Right ventricle myocardium superior (tissue), 1 donor: ENCODE measurements at places on chromosomes 2 and 18.
A peak's percentile ranks its signal among the peaks of the same experiment; 100 is the strongest.

- no peak for DNase-seq
These were observed 66.4 kb downstream of the TRAPPC12 start for GRCh38 chr2:3445891-3446290.

DNA sequence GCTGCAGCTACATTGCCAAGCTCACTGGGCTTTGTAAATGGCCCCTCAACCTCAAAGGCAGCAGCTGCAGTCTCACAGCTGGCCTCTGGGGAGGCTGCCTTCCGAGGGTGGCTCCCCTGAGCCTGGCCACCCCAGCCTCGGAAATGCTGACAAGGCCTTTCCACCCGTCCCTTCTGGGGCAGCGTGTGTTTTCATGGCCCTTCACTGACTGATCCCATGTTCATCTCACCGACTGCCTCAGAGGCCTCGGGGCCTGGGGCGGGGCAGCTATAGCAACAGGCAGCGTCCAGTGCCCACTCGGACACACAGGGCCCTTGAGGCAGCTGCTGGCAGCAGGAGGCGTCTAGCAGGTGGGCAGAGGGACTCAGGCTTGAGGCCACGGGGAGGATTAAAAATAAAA is 149.7 kb downstream of the GLI2 start:
- DNase-seq: peak; percentile 36

DNA sequence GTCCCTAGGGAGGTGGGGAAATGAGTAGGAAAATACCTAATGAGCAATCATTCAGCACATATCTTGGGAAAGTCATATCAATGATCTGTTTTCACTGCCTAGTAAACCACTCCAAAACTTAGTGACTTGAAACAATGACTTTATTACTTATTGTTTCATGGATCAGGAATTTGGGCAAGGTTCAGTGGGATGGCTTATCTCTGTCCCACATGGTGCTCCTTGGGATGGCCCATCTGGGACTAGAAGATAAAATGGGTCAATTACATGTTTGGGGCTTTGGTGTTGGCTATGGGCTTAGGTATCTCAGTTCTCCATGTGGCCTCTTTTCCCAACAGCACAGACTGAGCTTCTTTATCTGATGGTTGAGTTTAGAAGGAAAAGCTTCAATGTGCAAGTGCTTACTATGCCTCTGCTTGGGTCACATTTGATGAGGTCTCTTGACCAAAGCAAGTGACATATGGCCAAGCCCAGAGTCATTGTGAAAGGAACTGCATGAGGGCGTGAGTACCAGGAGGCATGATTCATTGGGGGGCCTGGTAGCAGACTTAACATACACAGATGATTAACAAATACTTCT is 218.1 kb upstream of the TNP1 start:
- no peak for DNase-seq

DNA sequence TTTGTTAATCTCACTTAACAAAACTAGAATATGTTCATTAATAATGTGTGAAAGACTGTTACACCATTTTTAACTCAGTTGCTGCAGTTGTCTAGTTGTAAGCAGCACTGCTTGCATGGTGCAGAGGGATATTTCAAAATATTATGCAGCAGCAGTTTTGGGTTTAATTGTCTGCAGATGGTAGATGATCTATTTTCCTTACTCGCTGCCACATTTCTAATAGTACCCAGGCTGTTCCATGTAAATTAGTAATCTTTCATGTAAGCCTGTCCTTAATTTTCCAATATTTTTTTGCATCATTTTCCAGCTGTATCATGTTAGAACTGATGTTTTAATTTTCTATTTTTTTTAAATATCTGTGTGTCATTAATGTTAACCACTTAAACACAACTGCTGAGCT is 488.1 kb upstream of the RAB12 start:
- no peak for DNase-seq

DNA sequence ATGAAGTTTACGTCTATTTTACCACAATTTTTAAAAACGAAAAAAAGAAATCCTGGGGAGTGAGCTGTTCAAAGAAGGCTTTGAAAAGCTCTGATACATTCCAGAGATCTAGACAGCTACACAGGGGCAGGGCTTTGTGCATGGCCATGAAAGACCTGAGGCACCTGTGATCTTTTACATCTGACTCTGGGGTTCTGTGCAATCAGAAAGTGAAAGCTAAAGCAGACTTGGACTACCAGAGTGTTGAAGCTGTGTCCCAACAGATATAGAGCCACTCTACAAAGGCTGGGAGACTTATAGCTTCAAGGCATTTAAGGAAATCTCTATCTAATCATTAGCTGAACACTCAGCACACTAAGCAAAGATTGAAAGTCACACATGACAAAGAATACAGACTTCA is 34.1 kb downstream of the PARD6G start:
- DNase-seq: no peak

DNA sequence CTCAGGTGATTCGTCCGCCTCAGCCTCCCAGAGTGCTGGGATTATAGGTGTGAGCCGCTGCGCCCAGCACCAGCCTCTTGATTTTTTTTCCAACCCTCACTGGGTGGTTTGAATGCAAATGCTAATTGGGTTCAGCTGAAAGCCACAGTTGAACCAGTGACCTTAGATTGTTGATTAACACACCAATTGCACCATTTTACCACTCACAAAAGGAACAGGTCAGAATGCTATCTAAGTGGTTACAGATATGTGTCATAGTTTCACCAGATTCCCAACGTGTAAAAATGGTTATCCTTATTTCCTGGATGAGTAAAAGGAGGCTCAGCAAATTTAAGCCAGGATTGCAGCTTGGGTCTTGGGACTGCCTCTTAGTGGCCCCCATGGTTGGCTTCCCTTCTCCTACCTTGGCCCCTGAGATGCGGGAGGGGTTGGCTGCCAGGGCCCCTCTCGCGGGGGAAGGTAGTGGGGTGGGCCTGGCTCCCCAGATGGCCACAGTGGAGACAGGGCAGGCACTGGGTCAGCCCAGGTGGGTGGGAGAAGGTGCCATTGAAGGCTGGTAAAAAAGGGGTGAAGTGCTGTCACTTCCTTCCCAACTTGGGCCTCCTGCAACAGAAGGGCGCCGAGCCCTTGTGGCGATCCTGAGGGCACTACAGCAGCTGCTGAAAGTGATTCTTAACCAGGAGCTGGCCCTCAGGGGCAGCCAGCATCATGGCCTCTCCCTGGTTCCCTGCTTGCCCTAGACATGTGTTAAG is 164.9 kb upstream of the HAAO start:
- DNase-seq: no peak

- DNase-seq: no peak
These were observed 107.2 kb downstream of the COL6A3 start for GRCh38 chr2:237306787-237307170.

- no peak for DNase-seq
These were observed 248.8 kb downstream of the ACKR3 start for GRCh38 chr2:236818281-236819045.

DNA sequence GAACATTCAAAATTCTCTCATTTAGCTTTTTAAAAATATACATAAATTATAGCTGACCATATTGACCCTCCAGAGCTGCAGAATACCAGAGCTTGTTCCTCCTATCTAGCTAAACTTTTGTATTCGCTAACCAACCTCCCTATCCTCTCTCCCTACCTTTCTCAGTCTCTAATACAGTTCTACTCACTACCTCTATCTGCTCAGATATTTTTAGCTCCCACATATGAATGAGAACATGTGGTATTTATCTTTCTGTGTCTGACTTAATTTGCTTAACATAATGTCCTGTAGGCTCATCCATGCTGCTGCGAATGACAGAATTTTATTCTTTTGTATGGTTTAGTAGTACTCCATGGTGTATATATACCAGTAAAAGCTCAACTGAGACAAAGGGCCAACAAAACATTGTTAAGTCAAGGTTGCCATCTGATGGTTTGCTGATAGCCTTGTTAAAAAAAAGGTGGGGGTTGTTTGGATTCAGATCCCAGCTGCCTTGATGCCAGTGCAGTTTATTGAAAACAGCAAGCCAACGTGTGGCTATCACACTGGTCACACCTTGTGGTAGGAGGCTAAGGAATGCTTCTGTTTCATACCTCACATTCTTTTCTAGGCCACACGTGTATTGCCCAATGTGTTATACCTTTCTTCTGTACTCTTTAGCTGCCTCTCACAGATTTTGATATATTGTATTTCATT is 101.5 kb downstream of the VWA3B start:
- no peak for DNase-seq

DNA sequence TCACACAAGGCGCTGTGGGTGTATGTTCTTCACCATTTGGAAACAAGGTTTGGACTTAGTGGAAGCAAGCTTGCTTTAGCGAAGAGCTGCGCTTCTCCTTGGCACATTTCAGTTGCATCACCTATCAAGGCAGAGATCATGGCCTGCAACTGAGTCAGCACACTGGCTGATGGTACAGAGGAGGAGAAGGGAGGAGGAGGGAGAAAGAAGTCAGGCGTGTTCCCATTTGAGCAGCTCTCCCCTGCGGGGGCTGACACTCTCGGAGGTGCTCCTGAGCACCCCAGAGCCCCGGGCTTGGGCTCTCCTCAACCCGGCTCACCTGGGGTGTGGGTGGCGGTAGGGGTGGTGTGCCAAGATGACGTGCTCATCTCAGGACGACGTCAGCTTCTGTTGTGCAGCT is 6.0 kb upstream of the SERPINB5 start:
- DNase-seq: no peak

GRCh38 chr2:45567288-45567963 is 43.6 kb downstream of the SRBD1 start:
- no peak for DNase-seq

- DNase-seq: no peak
These were observed 321.4 kb upstream of the MMADHC start for GRCh38 chr2:149908726-149909683.

DNA sequence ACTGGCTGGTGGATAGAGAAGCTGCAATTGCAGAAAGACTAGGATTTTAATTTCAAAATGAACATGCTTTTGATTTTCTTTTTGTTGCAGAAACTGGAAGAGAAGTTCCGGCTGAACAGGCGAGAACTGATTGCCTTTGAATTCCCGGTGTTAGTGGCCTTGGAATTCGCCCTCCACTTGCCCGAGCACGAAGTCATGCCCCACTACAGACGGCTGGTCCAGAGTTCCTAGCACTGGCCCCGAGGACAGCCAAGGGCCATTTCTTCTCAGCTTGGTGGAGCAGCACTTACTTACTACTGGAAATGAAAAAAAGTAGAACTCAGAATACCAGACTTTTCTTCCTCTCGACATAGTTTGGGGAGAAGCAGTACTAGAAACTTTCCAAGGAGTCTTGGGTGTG is 121.9 kb downstream of the CABLES1 start:
- DNase-seq: no peak

DNA sequence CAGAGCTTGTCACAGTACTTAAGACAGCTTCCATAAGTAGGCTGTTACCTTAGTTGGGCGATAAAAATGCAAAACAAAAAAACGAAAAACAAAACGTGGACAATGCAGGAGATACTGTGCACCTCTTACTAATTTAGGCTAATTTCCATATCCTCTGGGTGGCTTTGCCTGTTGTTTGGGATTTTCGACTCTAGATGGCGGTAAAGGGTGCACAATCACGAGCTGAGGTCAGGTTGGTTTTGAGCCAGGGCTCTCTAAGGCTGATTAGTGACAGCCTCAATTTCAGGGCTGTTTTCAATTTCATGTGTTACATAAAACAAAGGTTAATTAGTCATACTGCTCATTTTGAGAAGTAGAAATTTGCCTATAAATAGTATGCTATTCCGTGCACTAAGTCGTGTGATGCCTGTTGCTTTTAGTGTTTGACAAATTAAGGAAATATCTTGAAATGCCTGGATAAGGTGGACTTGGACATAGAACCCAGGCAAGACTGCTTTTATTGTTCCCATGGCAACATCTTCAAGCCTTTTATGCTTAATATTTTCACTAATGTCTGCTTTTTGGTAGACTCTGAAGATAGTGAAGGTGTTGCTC is 493.1 kb downstream of the SOCS6 start:
- no peak for DNase-seq

- DNase-seq: no peak
These were observed 101.1 kb downstream of the ZBTB7C start for GRCh38 chr18:48308027-48308635.

GRCh38 chr2:216549926-216550690 is 51.5 kb downstream of the RPL37A start:
- no peak for DNase-seq

DNA sequence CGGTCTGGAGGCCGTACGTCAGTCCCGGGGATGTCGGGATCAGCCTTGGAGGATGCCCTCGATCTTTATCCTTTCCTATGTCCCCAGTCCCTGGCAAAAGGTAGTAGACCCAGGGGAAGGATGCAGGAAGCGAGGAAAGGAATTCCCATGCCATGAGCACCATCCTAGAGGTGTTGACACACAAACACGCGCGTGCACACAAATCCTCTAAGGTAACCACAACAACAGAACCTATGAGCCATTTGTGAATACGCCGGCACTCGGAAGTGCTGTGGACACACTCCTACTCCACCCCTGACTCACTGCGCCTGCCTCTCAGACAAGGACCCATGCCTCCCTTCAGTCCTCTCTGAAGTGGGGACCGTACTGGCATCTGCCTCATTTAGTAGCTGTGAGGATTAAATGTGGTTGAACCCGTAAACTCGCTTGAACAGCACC is 11.3 kb upstream of the MLPH start:
- no peak for DNase-seq

DNA sequence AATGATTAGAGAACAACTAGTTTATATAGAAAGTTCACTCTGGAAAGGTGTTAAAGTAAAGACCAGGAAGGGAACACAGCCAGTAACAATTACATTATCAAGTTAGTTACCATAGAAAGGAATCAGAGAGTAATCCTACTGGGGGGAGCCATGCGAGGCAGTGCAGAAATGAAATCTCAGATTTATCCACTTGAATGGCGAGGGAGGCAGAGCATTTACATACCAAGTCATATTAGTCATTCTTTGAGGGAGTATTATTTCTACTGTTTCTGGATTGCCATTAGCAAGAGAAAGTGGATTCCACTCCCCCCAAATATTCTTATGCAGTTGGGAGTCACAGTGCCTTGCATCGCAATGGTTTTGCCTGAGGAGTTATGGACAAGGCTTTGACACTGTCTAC is 472.7 kb upstream of the TRIB2 start:
- DNase-seq: no peak

- no peak for DNase-seq
These were observed 91.4 kb downstream of the COPS8 start for GRCh38 chr2:237177052-237177451.

DNA sequence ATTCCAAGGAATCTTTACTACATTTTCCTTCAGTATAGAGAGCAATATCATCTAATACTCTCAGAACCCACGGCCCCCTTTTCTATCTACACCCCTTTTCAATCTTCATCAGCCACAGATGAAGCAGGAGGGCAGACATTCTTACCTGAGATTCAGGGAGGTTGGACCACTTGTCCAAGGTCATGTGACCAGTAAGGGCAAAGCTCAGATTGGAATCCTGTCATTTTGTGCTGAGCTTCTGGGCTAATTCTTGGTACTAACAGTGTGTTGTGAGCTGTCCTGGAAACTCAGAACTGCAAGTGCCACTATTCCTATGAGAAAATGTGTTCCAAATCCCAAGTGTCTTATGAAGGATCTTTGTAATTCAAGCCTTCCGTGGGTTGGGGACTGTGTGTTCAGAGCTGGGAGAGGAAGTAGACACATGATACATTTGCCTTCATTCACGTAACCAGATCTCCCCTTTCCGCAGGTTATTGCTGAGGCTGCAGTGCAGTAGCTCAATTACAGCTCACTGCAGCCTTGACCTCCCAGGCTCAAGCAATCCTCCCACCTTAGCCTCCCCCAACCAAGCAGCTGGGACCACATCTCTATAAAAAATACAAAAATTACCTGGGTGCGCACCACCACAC is 3.3 kb downstream of the CHRNA1 start:
- DNase-seq: no peak
